ENCODE measurements at places on chromosomes 7 and 10.

GRCh38 chr10:32846974-32847373 is 111.1 kb downstream of the ITGB1 start:
- no peak for DNase-seq

GRCh38 chr7:143906895-143907294 is 4.9 kb upstream of the TCAF1 start:
- no peak for DNase-seq

DNA sequence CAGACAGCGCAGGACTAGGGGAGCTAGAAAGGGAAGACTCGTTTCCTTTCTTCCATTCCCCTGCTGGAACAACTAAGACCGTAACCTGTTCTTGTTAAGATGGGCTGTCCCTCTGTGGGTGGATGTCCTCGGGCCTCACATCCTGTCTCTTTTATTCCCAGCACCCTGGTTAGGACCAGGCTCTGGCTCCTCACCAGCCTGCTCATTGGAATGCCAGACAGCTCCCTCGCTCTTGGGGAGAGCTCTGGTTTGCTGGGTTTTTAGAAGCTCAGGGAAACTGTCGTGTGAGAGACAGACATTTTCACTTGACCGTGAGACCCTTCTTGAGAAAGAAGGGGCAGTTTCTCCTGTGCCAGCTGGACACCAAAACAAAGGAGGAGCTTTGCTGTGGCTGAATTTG is 58.1 kb upstream of the HABP2 start:
- DNase-seq: no peak

GRCh38 chr10:110032801-110033700 is 25.3 kb downstream of the ADD3 start:
- DNase-seq: no peak

DNA sequence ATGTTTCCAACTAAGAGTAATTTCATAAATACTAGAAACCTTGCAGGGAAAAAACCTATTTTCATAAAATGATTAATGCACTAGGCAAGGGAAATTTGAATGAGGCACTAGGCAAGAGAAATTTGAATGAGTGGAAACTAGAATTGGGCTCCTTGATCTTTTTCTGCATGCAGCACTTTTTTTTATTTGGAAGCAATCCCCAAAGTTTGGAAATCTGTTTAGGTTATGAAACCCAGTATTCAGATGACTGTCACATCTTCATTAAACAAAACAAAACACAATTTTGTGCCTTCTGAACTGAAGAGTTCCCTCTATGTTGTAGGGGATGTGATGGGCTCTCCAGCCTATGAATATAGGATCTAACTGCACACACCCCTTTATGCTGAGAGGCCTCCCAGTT is 201.9 kb downstream of the BAMBI start:
- DNase-seq: no peak

GRCh38 chr7:95199779-95200558 is 124.4 kb downstream of the PON1 start:
- no peak for DNase-seq

DNA sequence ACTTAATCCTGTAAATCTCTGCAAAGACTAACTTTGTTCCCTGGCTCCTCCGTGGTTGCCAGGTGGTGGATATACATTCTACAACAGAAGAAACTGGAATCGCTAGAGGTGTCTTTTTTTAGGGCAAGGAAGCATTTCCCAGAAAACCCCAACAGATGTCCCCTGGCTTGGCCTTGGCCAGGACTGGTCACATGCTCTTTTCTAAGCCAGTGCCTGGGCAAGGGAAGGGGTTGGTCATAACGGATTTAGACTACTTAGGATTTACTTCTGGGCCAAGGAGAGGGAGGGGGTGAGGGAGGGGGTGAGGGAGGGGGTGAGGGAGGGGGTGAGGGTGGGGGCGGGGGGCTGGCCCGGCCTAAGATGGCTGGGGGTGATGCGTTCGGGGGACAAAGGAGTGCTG is 105.7 kb downstream of the SNX10 start:
- no peak for DNase-seq

GRCh38 chr10:91556691-91557566 is 75.9 kb downstream of the PPP1R3C start:
- DNase-seq: no peak

- no peak for DNase-seq
Observed at GRCh38 chr10:80272793-80273522, 16.5 kb downstream of the MAT1A start.

DNA sequence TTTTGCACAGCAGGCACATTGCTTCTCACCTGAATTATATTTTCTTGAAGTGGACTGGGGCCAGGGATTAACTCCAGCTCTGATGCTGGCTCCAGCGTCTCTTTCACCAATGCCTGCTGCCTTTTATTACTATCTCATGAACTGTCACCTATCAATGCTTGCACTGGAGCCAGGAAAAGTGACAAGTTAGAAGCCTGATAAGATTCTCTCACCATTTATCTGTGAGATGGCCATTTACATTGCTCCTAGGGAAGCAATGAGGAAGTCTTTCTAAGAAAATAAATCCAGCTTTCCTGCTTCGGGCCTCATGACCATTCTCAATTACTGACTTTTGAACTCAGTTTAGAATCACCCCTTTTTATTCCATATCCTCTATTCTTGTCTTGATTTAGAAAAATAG is 48.5 kb upstream of the LRRTM3 start:
- DNase-seq: no peak

- no peak for DNase-seq
Observed at GRCh38 chr10:129725890-129726631, 238.0 kb downstream of the EBF3 start.

- DNase-seq: no peak
Observed at GRCh38 chr10:62545160-62546066, 171.2 kb downstream of the ZNF365 start.

GRCh38 chr7:154231732-154232131 is 179.5 kb downstream of the DPP6 start:
- no peak for DNase-seq

- DNase-seq: no peak
Observed at GRCh38 chr10:97454330-97455036, 8.5 kb downstream of the ZDHHC16 start.

GRCh38 chr7:85022064-85022697 is 164.7 kb downstream of the SEMA3D start:
- no peak for DNase-seq

GRCh38 chr7:6254866-6255265 is 17.6 kb downstream of the CYTH3 start:
- no peak for DNase-seq

DNA sequence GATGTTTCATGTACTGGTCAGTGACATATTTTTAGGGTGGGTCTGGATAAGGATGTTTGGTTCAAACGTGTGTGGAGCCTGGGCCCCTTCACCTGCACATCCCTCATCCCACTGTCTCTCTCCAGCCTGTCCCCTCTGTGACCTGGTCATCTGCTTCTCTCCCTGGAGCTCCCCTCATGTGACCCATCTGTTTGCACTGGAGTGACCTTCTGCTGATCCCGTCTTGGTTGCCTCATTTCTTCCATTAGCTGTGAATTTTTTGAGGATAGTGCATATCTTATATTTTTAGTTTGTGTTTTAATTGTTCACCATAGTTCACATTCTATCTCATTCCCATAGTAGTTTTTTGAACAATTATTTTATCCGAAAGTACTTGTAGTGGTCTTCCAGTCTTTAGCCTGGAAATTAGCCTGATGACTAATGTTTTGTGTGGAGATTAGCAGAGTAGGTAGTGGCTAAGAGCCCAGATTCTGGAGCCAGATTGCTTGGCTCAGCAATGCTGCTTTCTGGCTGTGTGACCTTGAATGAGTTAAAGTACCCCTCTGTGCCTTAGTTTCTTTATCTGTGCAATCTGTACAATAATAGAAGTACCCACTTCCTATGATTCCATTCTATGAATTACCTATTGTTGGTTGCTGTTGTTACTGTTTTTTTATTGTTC is 224.5 kb downstream of the LRMDA start:
- no peak for DNase-seq

All from activated CD8-positive, alpha-beta memory T cell treated with anti-CD3 and anti-CD28 coated beads for 48 hours (primary cell).